GM03348 (cell line): ENCODE measurements at places on chromosomes 2 and 18.

GRCh38 chr2:211800001-211800400, 738.6 kb downstream of the ERBB4 start:
- no peak for DNase-seq

DNA sequence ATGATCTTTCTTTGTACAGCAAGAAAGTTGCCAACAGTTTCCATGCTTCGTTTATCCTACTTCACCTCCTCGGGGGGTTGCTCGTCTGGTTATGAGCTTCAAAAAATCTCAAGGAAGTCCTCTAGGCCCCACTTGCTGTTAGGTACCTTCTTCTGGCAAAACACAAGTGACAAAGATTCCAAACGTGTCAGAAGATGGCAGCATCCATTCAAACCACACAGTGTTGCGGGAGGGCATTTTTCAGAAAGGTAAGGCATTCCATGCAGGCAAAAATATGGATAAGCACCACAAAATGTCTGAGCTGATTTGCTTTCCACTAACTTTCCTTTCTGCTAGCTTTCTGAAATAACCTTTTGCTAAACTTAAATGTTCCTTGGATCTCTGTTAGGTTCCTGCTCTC, 13.2 kb upstream of the OR6B3 start:
- DNase-seq = no peak

GRCh38 chr2:199739413-199740110, 111.4 kb downstream of the FTCDNL1 start:
- DNase-seq = peak; percentile 75

DNA sequence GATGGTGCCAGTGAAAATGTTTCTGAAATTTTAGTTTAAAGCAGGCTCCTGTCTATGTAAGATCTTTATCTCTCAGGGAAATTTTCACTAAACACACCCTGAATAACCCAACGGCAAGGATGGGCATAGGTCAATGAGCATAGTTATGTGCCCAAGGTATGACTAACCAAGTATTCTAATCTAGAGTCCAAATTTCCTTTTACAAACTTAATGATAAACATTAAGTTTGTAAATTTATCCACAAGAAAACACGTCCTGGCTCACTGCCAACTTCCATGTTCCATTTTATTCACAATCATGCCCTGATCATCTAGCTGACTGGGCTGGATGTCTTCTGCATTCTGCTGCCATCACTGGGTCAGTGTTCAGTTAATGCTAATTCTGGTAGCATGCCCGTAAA, 151.2 kb downstream of the SRBD1 start:
- DNase-seq = no peak

DNA sequence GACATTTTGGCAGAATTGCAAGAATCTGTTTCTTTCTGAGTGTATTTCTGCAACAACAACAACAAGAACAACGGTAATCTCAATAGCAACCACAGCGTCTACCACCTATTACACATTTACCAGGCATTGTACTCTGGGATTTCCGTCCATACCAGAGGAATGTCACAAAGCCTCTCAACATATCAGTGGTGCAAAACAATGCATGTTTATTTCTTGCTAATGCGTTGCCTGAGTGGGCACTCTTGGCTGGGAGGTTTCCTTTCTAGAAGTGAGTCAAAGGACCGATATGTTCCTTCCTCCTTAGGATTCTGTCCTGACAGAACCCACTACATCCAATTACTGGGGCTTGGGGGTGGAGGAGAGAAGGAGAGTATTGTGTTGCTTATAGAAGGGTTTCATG, 585.6 kb downstream of the TSN start:
- no peak for DNase-seq

GRCh38 chr18:10057894-10058791, 144.3 kb downstream of the VAPA start:
- peak; percentile 72 for DNase-seq

- no peak for DNase-seq
Measured at GRCh38 chr2:155630760-155631159, 701.8 kb downstream of the NR4A2 start.

DNA sequence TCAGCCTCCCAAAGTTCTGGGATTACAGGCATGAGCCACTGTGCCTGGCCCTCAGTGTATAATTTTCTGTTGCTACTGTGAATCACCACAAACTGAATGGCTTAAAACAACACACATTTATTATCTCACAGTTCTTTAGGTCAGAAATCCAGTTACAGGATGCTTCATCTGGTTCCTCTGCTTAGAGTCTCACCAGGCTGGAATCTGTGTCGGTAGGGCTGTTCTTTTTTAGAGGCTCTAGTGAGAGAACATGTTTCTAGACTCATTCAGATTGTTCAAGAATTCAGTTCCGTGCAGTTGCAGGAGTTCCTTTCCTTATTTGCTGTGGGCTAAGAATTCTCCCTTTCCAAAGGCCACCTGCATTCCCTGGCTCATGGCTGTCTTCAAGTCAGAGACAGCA, 22.2 kb downstream of the CCDC121 start:
- no peak for DNase-seq

- no peak for DNase-seq
Measured at GRCh38 chr2:143873886-143874285, 646.0 kb downstream of the ZEB2 start.

GRCh38 chr18:62944454-62944853, 229.1 kb downstream of the PHLPP1 start:
- no peak for DNase-seq

DNA sequence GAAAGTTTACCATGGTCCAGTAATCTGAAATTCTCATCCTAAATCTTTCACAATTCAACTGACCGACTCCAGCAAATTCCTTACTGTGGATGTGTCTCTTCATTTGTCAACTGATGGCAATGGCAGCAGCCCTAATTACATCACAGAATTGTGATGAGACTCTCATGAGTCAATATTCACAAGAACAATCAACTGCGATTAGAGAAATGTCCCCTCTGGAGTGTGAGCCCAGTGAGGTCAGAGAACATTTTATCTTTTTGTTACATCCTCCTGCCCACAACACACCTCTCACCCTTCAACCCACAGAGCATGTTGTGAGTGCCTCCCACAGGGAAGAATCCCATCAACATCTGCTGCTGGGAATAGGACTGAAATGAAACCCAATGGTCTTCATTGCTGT, 73.6 kb downstream of the CD226 start:
- peak; percentile 40 for DNase-seq

DNA sequence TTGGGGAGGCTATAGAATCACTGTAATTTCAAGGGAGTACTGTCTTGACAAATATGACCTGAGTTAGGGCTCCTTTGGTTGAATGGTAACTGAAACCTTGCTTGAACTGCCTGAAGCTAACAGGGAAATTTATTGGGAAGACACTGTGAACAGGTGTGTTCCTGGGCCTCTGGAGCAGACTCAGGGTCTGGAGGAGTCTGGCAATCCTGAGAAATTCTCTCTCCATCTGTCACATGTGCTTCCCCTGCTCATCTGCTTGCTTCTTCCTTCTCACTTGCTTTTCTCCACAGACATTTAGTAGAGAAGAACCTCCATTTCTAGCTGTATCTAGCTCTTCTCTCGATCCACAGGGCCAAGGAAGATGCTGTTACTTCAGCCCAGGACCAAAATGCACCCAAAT, 476.5 kb downstream of the LRP1B start:
- no peak for DNase-seq
